ENCODE measurements at places on chromosomes 6 and 20. TPM values are rescaled to one million over a fixed set of nuclear protein-coding genes. Genes with fewer than 3 reads are reported as not detected.
A peak's percentile ranks its signal among the peaks of the same experiment; 100 is the strongest.

DNA sequence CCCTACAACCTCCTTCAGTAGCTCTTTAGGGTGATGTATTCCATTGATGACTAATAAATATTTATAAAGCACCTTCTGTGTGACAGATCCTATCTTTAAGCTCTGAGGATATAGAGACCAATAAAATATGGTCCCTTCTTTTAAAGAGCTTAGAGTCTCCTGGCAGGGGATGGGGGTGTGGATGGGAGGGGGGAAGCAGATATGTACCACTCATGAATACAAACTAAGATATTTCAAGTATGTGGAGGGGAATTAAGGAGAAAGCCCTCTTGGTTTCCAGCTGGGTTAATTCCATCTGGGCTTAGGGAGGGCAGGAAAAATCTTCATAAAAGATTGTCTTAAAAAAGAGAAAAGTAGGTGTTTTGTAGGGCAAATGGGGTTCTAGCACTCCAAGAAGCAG is 21.6 kb upstream of the FBXO9 start:
- DNase-seq = no peak

- no peak for DNase-seq
Measured at GRCh38 chr6:165543781-165544180, 119.3 kb downstream of the PDE10A start.

- peak; percentile 86 for DNase-seq
Measured at GRCh38 chr6:135270676-135271536, 89.8 kb downstream of the MYB start.

- no peak for DNase-seq
Measured at GRCh38 chr6:139531148-139532115, 157.0 kb upstream of the CITED2 start.

- peak; percentile 69 for DNase-seq
Measured at GRCh38 chr20:33791959-33792597, 19.1 kb upstream of the CHMP4B start.

The C6orf52 gene
- total RNA-seq = 0.99 TPM

DNA sequence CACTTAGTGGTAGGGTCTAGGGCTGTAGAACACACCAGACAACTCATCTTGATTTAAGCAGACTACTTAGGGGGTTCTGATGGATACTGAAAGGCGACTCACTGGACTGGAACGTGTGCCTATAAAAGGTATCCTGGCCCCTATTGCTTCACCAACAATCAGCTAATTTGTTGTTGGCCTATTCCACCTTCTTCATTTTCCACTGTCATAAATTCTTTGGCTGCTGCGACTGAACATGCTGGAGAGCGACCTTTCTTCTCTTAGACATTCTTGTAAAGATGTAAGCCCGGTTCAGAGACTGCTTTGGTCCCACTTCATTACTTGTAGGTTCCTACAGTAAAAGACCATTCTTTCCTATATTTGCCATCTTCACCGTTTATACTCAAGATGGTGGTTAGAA is 609.9 kb upstream of the CITED2 start:
- DNase-seq = no peak

- DNase-seq = no peak
Measured at GRCh38 chr6:13452346-13453117, 34.9 kb downstream of the GFOD1 start.

The RNF5 gene
- total RNA-seq = 87.4 TPM

DNA sequence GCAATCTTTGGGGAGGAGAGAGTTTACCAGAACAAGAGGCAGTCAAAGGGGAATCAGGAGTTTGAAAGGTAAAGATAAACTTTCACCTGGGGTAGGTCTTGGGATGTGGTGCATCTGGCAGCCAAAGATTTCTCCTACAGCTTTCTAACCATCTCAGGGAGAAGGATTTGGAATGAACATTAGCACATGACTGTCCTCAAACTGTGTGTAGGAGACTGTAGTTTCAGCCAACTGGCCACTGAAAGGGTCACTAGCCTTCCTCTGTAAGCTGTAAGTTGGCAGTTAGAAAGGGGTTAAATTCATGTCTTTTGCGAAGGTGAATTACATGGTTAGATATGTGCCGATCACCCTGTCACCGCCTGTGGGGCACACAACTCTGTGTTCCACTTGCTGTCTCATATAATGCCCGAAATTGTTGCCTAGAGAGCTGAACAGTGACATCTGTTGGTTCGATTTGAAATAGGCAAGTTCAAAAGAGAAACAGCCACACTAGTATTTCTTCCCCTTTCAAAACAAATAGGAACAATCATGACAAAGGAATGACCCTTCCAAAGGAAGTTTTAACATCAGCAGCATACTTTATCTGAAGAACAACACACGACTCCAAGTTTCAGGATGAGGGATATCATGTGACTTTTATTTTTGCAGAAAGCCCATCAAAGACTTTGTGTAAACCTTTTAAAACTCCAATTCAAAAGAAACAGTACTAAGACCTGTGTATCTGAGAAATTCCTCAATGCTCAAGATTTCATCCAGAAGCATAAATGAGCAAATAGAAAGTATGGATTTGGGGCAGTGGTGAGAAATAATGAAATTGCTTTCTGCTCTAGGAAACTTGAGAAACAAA is 1.1 kb upstream of the OPN5 start:
- DNase-seq = peak; percentile 43

The RBPJL gene
- 0.74 TPM for total RNA-seq

All from colonic mucosa (tissue), 4 donors.